CD4-positive, alpha-beta T cell treated with Interleukin-15 for 1 hour (primary cell): ENCODE measurements at places on chromosomes 3 and 15.

GRCh38 chr3:88535563-88535962 is 385.8 kb downstream of the C3orf38 start:
- DNase-seq: no peak

GRCh38 chr3:194604837-194605236 is 28.4 kb downstream of the TMEM44 start:
- DNase-seq: no peak

DNA sequence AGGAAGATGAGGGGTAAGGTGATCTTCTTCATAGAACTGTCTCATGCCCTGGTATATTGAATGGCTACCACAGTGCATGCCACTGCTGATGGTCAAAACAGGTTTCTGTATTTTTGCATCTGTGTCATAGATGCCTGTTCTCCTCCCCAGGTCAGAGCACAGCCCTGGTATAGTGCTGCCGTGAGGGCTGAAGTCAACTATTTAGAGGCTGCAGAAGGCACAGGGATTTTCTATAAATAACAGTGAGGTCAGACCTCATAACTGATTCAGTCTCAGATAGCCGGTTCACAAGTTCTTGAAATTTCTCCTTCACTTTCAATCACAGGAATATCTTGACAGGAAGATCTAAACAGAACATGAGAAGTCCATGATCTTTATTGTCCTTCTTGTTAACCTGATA is 99.2 kb upstream of the NUDT16 start:
- DNase-seq: no peak

- no peak for DNase-seq
Observed at GRCh38 chr15:68969298-68969697, 39.0 kb downstream of the SPESP1 start.

GRCh38 chr3:126107203-126107939 is 23.4 kb upstream of the SLC41A3 start:
- DNase-seq: no peak

- DNase-seq: no peak
Observed at GRCh38 chr3:170049146-170050000, 11.6 kb downstream of the GPR160 start.

GRCh38 chr3:140584549-140584948 is 93.3 kb upstream of the TRIM42 start:
- DNase-seq: no peak

GRCh38 chr3:123084192-123084591 is 17.4 kb downstream of the PDIA5 start:
- no peak for DNase-seq

GRCh38 chr3:52153389-52154096 is 680 bp downstream of the POC1A start:
- DNase-seq: no peak

DNA sequence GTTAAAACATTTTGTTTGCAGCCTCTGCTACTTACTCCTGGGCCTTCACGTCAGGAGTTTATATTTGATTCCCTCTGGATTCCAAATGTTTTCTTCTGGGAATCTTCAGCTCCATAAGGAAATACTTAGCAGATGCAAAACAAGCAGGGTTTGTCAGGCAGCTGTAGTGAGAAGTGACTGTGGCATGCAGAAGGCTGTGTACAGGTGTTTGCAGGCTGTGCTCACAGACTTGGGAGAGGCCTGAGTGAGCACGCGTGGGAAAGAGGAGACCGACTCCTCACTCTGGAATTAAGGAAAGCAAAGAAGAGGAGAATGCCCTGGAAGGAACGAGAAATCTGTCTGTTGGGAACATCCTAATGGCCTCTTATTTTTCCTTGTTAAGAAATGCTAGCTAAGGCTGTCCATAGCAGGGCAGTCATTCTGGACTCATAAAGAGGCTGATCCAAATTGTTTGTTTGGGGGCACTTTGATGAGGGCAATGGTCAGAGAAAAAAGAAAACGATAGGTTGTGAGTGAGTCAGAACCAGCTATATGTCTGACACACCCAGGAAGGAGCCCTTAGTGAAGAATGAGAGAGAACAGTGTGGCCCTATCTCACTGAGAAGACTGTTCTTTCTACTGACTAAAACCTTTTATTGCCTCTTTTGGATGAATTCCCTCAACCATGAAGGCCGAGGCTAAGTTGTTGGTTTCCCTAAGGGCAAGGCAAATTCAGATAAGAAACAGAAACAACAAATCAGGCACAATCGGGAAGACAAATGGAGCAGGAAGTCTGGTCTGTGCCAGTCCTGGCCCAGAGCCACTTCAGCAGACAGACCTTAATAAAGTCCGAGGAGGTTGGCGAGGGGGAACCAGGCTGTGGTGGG is 82.6 kb downstream of the TGFBR2 start:
- no peak for DNase-seq

- DNase-seq: no peak
Observed at GRCh38 chr15:31082771-31083369, 18.7 kb downstream of the TRPM1 start.

GRCh38 chr3:28050885-28051284 is 190.5 kb upstream of the CMC1 start:
- DNase-seq: no peak

DNA sequence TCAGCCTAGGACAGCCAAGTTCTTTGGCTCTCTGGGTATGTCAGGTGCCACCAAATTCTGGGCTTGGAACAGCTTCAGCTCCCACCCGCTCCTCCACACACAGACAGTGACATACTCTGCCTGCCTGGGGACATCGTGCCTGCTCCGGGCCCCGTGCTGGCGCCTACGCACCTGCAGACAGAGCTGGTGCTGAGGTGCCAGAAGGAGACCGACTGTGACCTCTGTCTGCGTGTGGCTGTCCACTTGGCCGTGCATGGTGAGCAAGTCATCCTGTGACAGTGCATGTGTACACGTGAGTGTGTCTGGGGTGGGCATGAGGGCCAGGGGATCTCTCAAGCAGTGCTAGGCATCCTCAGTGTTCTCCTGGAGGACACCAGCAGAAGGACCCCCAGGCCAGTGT is 922 bp downstream of the IL17RC start:
- no peak for DNase-seq

- DNase-seq: no peak
Observed at GRCh38 chr15:22778796-22779195, 7.6 kb upstream of the NIPA1 start.

DNA sequence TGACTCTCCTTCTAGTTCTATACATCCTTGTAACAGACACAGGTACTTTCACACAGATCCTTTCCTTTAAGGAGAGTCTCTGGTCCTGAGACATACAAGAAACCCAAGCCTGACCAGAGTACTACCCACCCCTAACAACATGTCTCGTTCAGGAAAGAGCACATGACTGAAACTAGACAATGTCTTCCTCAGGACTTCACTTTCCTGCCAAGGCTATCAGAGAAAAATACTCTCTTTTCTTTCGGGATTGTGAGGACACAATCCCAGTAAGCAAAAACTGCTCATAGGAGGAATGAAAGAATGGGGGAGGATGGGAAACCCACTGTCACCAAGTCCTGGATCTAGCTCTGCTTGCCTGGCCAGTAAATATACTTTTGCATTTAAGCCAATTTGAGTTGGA is 11.5 kb upstream of the ANKRD28 start:
- DNase-seq: no peak

DNA sequence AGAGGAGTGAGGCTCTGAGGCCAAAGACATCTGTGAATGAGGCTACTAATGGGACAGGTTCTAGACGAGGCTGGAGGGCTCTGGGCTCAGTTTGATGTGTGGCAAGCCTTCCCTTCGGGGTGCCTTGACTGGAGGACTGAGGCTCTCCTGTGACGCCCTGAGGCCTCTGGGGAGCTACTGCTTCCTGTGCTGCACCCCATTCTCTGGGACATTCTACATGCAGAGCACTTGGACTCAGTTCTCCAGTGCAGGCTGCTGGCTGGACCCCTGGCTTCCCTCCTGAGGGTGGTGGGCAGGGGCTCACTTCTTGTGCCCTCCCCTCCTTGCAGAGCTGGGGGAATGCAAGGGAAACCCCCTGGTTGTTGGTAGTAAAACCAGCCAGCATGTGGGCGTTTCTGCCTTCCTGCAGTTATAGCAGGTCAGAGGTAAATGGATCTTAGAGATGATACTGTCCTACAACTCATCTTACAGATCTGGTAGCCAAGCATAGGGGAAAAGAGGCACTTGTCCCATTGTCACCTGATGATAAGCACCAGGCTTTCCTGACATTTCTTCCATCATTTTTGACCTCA is 133.3 kb downstream of the CHDH start:
- DNase-seq: no peak

DNA sequence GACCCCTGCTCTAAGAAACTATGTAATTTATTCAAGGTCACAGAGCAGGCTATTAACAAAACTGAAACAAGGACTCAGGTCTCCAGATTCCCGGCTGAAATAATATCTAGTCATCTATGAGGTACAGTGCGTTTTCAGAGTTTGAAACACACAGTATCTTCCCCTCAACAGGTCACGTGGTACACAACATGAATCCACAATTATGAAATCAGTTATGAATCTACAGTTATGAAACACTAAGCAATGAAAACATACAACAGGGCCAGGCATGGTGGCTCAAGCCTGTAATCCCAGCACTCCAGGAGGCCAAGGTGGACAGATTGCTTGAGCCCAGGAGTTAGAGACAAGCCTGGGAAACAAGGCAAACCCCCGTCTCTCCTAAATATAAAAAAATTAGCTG is 72.7 kb downstream of the FSIP1 start:
- no peak for DNase-seq

GRCh38 chr15:45143946-45144345 is 14.2 kb downstream of the DUOX1 start:
- DNase-seq: no peak

- no peak for DNase-seq
Observed at GRCh38 chr3:130729154-130729553, 17.5 kb downstream of the PIK3R4 start.

DNA sequence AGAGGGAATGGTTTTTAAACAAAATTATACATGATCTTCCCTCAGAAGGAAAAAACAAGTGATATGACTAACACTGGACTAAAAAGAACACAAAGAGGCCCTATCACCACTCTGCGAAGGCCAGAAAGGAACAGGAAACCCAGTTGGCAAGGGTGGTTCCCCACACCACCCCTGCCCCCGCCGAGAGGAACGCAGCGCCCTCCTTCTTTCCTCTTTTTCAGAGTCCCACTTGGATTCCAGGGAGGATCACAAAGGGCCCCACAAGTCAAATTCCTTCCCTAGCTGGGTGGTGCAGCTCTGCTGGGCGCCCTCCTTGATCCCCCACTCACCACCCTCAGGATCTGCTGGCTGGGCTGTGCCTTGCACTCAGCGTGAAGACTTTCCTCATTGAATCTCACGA is 29.8 kb downstream of the PLA1A start:
- DNase-seq: peak; percentile 58

GRCh38 chr3:17491601-17492000 is 250.8 kb downstream of the TBC1D5 start:
- no peak for DNase-seq

- no peak for DNase-seq
Observed at GRCh38 chr3:23075496-23075895, 127.6 kb upstream of the UBE2E2 start.

DNA sequence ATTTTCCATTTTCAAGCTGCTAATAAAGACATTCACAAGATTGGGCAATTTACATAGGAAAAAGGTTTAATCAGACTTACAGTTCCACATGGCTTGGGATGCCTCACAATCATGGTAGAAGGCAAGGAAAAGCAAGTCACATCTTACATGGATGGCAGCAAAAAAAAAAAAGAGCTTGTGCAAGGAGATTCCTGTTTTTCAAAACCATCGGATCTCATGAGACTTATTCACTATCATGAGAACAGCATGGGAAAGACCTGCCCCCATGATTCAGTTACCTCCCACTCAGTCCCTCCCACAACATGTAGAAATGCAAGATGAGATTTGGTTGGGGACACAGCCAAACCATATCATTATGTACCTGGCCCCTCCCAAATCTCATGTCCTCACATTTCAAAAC is 202.0 kb downstream of the FNDC3B start:
- no peak for DNase-seq

GRCh38 chr3:186308549-186308948 is 53.5 kb downstream of the DGKG start:
- DNase-seq: no peak

DNA sequence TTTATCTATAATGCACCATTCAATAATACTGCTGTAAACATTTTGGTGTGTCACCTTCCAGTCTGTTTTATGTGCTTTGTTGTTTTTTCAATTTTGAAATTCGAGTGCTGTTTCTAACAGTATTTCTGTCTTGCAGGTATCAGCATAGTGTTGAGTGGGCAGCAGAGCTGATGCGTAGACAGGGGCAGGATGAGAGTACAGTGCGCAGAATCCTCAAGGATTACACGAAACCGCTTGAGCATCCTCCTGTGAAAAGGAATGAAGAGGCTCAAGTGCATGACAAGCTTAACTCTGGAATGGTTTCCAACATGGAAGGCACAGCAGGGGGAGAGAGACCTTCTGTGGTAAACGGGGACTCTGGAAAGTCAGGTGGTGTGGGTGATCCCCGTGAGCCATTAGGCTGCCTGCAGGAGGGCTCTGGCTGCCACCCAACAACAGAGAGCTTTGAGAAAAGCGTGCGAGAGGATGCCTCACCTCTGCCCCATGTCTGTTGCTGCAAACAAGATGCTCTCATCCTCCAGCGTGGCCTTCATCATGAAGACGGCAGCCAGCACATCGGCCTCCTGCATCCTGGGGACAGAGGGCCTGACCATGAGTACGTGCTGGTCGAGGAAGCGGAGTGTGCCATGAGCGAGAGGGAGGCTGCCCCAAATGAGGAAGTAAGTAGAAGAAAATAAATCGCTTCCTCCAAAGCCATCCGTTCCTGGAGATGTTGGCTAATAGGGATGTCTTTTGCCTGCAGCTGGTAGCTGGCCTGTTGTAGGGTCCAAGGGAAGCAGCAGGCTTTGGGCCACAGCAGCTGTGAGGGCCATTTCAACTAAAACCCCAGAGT is 19.1 kb downstream of the TSEN2 start:
- peak; percentile 22 for DNase-seq

- DNase-seq: no peak
Observed at GRCh38 chr3:158085931-158086330, 20.3 kb downstream of the SHOX2 start.

DNA sequence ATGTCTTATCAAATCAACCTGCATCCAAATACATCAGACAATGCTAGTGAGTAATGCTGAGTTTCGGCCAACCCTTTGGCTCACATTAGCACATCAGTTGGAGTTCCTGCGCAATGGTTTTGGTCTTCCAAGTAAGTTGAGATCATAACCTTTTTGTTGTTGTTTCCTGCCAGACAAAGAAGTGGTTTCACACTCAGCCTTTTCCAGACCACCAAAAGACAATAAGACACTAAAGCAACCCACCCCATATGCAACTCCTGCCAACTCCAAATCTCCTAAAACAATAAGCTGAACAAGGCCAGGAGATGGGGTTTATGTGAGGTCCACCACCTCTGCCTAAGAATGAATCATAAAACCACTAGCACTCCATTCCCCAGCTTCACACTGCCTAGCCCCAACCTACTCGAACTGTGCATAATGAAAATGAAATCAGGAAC is 177.0 kb downstream of the ERC2 start:
- DNase-seq: no peak

- DNase-seq: no peak
Observed at GRCh38 chr3:77815467-77815866, 775.6 kb downstream of the ROBO2 start.

GRCh38 chr3:108013141-108014055 is 77.4 kb downstream of the CD47 start:
- no peak for DNase-seq
